ENCODE measurements at places on chromosomes 5 and 9.

DNA sequence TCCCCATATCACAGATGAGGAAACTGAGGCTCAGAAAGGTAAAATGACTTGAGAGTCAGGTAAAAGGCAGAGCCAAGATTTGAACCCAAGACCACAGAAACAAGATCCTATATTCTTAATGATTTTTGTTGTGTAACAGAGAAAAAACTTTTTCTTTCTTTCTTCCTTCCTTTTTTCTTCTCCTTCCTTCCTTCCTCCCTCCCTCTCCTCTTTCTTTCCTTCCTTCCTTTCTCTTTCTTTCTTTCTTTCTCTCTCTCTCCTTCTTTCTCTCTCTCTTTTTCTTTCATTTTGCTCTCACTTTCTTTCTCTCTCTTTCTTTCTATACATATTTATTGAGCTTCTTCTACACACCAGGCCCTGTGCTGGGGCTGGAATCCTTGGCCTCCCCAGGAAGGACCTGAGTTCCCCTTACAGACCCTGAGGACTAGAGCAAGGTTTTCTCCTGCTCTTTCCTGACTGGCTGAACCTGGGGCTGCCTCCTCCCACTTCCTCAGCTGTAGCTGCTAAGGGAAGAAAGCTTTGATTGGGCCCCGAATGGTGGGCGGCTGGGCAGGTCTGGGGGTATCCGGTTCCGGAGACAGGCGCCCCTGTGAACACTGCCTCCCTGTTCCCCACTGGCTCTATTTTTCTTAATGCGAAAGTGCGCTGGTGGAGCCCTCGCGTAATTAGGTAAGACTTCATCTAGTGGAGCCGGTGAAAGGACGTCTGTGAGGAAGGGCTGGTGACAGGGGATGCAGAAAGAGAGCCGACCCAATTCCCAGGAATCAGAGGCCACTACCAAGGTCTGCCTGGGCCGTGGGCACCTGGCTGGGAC, 27.4 kb upstream of the KIF12 start:
- DNase-seq = no peak

GRCh38 chr5:180329138-180329435, 24.0 kb downstream of the GFPT2 start:
- DNase-seq = no peak

DNA sequence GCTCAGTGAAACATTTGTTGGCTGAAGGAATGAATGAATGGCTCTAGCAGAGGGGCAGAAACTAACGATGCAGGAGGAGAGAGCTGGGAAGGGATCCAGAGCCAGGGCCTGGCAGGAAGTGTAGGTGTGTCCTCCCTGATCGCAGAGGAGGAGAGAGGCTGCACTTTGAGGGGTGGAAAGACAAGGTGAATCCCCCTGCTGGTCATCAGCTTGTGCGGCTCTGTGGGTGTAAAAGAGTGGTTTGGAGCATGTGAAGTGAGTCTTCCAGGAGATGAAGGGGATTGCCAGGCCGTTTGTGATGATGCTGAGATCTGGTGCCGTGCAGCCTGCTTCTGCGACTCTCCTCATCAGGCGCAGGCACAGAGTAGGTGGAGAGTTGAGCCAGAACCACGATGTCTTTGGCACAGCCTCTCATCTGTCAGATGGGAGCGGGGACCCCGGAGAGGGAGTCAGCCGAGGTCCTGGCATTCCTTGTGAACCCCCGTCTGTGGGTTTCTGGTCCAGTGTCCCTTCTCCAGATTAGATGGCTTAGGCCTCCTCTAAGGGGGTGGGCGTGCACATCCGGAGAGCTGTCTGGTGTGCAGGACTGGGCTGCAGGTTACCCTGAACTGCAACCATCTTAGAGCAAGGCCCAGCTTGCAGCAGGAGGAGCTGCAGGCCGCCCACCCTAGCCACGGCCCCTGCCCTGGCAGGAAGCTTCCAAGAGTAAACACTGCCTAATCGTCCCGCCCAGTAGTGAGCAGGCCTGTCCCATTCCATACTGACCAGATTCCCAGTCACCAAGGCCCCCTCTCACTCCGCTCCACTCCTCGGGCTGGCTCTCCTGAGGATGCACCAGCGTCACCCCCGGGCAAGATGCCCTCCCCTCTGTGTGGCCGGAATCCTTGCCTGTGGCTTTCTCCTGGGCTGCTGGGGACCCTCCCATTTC, at the start of gene ADAMTS13:
Gene ADAMTS13, plus strand, starts transcription at position 753 of the 928 bp plus-strand sequence. Its CDS starts 77 bp downstream, at position 830.
- peak; percentile 32 for DNase-seq

DNA sequence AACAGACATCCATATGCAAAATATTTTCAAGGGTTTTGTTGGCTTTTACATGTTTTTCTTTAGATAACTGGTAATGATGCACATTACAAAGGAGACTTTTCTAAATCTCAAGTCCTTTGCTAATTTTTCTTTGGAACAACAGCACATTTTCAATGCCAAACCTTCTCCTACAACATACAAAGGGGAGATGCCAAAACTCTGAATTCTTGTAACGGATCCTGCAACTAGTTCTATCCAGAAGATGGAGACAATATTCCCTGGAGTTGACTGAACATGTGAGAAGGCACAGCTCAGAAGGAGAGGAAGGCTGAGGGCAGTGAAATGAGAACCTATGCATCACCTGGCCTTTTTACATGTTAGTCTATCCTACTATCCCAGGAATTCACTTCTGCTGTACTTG, 21.0 kb downstream of the DNAJA1 start:
- DNase-seq = no peak

DNA sequence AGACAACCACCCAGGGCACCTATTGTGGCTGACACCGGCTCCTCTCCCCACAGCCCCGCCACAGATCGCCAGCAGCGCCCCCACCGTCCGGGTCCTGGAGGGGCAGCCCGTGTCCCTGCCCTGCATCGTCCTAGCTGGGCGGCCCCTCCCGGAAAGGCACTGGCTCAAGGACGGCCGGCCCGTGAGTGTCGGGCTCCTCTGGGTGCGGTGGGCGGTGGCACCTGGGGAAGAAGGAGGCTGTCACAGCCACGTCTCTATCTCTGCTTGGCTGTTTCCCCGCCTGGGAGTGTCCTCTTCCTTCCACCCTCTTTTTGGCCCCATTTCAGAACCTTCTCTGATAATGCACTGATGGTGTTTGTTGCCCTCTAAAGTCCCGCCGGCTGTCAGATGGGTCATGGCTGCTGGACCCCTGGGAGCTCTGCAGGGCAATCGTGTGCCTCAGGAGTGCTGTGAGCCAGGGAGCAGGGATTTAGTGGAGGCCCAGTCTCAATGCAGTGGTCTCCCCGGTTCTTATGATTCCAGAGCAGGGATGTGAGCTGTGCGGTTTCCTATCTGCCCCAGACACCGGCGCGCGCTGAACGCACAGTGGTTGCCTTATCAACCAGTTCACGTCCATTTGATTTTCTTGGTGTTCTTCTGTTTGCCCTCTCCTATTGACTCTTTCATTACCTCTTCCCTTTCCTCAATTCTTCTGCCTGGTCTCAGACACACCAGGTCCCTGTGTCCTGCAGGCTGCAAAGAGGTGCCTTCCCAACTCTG, 55.3 kb downstream of the HMCN2 start:
- no peak for DNase-seq

GRCh38 chr5:142388696-142389095, 63.9 kb upstream of the SPRY4 start:
- DNase-seq = no peak

DNA sequence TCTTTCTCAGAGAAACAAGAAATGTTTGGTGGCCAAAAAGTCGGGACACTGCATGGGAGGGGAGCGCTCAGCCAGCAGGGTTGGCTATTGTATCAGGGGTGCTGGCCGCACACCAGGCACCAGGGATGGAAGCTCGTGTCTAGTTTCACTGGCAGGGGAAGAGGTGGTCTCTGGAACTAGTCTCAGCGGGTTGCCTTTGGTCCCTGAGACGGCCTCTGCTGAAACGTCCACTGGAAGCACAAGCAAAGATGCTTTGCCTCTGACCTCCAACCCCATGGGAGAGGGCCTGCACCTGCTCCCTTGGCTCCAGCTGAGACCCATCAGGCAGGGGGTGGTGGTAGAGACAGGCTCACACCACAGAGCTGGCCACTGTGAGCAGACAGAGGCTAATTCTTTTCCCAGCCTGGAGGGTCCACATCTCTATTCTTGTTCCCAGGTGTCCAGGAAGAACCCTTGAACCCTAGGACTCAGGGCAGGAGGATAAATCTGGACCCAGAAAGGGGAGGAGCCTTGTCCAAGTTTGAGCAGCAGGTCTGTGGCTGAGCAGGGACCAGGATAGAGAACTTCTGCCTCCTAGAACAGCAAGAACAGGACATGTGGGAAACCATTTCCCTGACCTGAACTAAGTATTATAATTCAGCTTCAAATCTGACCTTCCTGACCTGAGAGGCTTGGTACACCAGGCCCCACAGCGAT, 102.6 kb downstream of the RGS3 start:
- no peak for DNase-seq

DNA sequence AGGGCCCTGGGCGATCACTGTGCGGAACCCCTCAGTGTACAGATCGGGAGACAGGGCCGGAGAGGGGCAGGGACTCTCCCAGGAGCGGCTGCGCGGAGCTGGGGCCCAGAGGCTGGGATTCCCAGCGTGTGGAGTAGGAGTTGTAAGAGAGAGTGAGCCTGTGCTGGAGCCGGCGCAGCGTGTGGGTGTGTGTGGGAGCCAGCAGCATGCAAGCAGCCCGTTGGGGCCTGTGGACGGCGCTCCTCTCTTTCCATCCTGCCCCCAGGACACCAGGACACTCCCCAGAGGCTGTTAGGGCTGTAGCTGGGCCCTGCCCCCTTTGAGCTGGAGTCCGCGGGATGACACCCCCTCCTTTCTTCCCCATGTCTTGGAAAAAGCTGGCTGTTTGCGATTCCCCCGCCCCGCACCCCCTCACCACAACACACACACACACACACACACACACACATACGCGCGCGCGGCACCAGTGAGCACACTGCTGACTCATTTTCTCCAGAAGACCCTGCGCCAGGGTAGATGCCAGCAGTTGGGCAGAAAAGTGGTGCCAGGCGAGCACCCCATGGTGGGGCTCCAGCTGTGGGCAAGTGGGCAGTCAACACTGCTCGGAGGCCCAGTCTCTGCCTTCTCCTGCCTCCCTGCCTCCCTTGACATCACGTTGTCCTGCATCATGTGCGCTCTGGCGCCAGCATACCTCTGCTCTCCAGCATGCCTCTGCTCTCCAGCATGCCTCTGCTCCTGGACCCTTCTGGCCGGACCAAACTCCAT, 1.5 kb downstream of the COL27A1 start:
- no peak for DNase-seq

- DNase-seq = no peak
These were observed 499.2 kb upstream of the COX7C start for GRCh38 chr5:86118542-86118941.

DNA sequence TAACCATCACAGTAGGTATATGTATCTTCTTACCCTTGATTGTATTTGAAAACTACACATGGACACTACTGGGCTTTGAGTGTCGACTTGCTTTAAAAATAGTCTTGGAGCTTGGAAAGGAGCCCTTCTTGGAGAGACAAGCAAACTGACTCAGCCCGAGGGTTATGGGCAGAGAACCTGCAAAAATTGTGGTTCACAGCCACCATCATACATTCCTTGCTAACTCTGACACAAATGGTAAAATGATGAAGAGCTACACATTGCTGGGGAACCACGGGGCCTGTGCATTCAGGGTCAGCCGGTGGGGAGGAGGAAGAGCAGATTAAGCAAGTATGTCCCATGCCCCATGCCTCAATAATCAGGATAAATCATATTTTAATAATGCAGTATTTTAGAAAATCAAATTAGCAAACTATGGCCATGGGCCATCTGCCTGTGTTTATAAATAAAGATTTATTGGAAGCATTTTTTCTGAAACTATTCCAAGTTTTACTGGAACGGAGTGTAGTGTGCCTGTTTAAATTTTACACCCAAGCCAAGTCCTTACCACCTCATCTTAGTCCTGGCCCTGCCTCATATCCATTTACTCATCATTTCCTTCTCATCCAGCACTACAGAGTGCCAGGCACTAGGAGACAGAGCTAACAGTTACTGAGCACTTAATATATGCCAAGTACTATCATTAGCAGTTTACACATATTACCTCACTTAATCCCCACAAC, 195.7 kb downstream of the PALM2AKAP2 start:
- no peak for DNase-seq

DNA sequence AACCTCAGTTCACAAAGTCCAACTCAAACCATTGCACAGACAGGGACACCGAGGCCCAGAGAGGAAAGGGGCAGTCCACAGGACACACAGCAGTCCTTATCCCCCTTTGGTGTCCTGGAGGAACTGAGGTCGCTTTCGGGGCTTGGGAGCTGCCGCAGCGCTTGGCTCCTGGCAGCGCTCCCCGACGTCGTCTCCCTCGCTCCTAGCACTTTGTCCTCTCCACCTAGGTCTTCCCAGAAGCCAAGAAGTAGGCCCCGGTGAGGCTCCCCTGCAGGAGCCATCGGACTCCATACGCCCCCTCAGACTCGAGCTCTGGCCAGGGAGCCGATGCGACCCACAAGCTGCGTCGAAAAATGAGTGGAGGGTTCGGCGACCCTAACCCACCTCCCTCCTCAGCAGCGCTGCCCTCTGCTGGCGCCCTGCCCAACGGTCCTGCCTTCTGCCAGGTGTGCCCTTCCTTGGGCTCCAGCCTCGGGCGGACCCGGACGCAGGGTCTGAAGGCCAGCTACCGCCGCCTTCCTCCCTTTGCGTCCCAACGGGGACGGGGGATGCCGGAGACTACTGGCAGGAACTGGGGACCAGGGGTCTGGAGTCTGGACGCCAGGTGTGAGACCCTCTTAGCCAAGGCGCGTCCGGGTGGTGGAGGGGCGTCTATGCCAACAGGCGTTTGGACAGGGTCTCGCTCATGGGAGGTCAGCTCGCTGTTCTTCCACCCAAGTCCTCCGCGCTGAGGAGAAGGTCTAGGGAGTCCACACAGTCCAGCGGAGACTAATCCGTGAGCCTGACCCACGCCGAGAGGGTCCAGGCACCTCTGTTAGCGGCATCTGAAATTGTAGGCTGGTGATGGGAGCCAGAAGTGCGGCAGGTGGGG, 2.1 kb upstream of the PRDM12 start:
- DNase-seq = no peak
